ENCODE measurements at places on chromosomes 7 and 10. TPM values are rescaled to one million over a fixed set of nuclear protein-coding genes. Genes with fewer than 3 reads are reported as not detected.

DNA sequence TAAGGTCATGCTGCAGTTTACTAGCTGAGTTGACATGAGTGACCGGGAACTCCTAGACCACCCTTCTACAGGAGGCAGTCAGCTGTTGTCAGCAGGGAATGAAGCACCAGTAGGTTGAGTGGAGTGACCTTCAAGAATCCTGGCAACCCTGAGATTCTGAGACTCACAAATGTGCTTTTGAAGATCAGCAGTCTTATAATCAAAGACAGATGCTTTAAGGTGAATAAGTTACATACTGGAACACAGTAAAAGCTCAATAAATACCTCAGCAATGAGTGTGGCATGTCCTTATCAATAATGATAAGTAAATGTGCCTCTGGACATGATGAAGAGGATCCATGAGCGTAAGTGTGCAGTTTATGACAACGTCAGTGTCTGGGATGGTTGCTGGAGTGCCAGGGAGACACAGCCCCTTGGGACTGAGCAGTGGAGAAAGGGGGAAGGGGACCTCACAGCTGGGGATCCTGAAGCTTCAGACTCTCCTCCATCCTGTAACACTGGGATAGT lies 11.9 kb upstream of the OR6V1 start:
- no peak for DNase-seq

GRCh38 chr10:2047679-2048078 lies 310.4 kb upstream of the ADARB2 start:
- no peak for DNase-seq

GRCh38 chr10:99698504-99699080 lies 33.3 kb downstream of the COX15 start:
- no peak for DNase-seq

- no peak for DNase-seq
Measured at GRCh38 chr10:4677296-4678021, 148.5 kb upstream of the AKR1E2 start.

- DNase-seq, result no peak
Measured at GRCh38 chr10:91512458-91512857, 102.3 kb downstream of the HECTD2 start.

- no peak for DNase-seq
Measured at GRCh38 chr10:44960482-44961229, 1.1 kb downstream of the RASSF4 start.

DNA sequence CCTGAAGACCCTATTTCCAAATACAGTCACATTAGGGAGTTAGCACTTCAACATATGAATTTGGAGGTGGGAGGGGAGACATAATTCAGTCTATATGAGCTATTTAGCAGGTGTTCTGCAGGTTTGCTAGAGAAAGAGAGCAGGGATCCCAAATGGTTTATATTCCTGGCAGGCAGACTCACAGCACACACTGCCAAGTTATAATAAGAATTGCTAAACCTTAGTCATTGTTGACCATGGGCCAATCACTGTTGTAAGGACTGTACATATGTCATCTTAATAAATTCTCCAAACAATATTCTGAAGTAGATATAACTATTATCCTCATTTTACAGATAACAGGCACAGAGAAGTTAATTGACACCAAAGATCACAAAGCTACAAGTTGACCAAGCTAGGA lies 1.5 kb upstream of the CCDC3 start:
- DNase-seq, result no peak

- DNase-seq, result peak; percentile 70
Measured at GRCh38 chr7:2894118-2894940, 50.2 kb upstream of the GNA12 start.

DNA sequence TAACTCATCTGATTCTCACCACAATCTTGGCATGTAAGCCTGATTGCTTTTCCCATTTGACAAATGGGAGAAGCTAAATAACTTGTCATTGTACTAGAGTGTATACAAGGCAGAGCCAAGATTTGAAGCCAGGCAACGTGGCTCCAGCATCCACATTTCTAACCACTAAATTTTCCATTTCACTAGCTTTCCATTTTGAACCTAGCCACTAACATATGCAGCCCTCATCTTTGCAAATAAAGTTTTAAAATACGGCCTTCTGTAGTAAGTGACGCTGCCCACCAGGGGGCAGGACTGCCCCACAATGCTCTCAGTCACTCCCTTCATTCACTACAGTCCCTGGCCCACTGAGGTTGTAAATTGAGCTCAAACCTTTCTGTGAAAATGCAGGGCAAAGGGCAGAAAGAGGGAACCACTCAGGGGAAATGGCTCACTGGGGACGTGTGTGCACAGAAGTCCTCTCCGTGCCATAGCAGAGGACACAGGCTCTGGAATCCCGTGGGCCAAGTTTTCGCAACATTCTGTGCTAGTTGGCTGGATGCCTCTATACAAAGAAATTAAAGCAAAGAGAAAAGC lies 315.7 kb downstream of the TNS3 start:
- peak; percentile 59 for DNase-seq

GRCh38 chr10:74750848-74751274 lies 75.5 kb upstream of the KAT6B start:
- DNase-seq, result no peak

GRCh38 chr10:101136007-101136707 lies 5.1 kb downstream of the TLX1 start:
- DNase-seq, result no peak

- no peak for DNase-seq
Measured at GRCh38 chr10:93777092-93777491, 19.4 kb downstream of the LGI1 start.

GRCh38 chr10:32939296-32940111 lies 18.5 kb downstream of the ITGB1 start:
- DNase-seq, result no peak

- DNase-seq, result no peak
Measured at GRCh38 chr10:129093641-129094040, 373.4 kb upstream of the MGMT start.

- DNase-seq, result no peak
Measured at GRCh38 chr10:34565934-34566333, 249.2 kb downstream of the PARD3 start.

GRCh38 chr10:62185919-62186692 lies 82.5 kb downstream of the RTKN2 start:
- DNase-seq, result no peak

DNA sequence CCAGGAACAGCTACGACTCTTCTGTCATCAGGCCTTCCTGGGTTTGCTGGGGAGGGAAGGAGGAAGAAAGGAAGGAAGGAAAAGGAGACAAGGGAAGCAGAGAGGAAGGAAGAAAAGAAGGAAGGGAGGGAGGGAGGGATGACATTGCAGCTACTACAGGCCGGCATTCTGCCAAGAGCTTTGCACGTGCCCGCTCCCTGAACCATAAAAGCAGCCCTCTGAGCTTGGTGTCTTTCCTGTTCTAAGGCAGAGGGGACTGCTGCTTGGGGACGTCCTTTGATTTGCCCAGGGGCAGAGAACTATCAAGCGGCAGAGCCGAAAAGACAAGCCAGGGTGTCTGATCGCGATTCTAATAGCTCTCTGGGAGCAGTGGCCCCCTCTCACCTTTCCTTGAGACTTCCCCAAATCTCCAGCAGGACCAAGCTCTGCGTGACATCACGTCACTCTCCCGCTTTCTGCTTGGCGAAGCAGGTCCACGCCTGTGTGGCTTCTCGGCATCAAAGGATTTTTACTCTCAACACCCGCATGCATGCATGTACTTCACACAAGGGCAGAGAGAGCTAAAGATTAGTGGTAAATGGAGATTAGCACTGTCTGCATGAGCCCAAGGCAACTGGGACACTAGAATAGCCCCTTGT lies 167.8 kb upstream of the AUTS2 start:
- no peak for DNase-seq

DNA sequence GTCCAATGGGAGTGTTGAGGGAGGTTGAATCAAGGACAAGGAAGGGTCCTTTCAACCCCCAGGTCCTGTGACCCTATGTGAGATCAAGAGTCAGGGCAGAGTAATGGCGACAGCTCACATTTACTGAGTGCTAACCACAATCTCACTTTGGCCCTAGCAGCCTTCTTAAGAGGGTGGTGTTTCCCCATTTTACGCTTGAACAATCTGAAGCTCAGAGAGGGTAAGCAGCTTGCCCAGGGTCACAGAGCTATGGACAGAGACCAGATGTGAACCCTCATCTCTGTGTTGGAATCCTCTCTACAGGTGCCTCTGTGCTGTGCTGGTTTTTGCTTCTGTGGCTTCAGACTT lies 102.0 kb downstream of the GRK5 start:
- no peak for DNase-seq

DNA sequence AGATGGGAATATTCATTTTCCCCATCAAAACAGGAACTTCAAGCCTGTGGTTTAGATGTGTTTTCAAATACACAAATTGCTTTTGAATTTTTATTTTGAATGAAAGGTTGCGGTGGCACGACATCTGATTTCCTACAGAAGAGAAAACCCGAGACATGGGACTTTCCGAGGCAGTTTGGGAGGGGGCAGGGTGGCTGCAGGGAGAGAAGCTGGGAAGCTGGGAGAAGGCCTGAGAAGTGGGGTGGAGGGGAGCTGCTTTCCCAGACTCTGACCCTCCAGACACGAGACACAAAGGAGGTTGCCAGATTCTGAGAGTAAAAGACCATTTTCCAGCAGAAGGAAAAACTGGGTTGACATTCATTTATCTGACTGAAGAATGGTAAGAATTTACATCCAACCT lies 19.6 kb downstream of the TMEM176A start:
- no peak for DNase-seq

GRCh38 chr7:121517591-121517990 lies 121.5 kb upstream of the FAM3C start:
- no peak for DNase-seq

DNA sequence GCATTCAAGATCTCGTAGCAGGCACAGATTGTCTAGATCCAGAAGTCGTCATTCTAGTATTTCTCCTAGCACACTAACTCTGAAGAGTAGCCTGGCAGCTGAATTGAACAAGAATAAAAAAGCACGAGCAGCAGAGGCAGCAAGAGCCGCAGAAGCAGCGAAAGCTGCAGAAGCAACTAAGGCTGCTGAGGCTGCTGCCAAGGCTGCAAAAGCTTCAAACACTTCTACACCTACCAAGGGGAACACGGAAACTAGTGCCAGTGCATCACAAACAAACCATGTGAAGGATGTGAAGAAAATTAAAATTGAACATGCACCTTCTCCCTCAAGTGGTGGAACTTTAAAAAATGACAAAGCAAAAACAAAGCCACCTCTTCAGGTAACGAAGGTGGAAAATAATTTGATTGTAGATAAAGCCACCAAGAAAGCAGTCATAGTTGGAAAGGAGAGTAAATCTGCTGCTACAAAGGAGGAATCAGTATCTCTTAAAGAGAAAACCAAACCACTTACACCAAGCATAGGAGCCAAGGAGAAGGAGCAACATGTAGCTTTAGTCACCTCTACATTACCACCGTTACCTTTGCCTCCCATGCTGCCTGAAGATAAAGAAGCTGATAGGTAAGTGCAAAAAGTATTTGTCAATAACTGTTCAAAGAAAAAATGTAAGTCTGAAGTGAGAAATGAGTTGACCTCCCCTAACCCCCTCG lies 37.7 kb downstream of the CDK13 start:
- no peak for DNase-seq

DNA sequence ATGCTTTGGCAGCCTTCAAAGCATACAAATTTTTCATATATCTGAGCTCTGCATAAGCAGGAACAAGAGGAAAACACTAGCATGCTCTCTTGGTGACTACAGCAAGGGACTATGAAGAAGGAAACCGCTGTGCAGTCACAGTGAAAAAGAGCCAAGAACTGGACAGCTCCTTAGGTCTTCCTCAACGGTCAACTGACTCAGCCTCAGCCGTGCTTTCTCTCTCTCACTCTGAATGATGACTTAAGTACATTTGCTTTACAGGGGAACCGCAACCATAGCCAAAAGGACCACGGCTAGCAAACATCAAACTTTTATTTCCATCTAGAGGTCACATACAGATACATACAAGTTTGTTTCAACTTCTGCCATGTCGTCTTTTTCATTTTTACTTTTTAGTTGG lies 69.9 kb downstream of the HYCC1 start:
- no peak for DNase-seq

DNA sequence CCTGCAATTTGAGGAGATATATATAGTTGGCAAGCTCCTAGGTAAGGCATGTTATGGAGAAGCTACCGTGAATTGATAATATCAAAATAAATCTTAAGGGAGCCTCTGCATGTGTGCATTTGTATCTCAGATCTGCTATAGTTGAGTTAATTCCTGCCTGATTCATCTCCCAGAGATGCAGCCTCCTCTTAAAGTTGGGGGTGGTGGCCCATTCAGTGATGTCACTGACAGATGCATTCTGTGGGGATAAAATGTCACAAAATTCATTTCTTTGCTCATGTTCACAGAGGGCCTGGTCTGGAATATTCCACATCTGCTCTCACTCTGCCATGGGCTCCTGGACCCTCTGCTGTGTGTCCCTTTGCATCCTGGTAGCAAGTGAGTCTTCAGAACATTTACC lies 185.8 kb upstream of the PRSS1 start:
- DNase-seq, result no peak

- no peak for DNase-seq
Measured at GRCh38 chr7:48742079-48742798, 182.1 kb upstream of the CDC14C start.

DNA sequence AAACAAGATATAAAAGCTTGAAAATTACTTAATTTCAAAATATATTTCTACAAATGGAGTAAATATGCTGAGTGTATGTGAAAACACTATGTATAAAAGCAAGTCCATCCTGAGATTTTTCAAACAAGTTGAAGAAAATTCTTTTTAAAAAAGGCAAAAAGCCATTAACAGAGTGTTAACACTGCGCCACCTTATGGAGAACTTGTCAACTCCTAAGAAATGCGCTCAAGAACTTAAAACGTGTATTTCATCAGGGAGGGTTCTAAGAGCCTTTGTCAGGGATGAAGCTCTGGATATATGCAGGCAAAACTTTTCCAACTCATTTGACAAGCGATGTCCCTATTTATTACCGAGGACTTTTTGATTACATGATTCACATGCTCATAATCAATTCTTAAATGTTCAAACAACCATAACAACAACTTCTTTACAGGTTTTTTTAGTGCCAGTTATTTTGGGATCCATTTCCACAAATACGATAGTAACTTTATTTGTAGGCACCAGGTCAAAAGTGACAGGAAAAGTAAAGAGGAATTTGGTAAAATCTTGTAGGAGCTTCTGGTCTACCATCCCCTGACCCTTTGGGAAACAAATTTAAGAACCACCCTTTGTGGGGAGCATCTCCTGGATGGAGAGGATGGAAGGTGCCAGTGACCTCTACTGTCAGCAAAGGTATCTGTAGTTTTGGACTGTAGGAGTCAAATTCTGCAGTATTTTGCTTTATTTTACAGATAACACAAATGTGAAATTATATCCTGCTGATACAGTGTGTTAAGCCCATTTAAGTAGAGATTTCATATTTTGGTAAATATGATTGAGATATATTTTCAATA lies 23.2 kb downstream of the CALCR start:
- no peak for DNase-seq

The MSS51 gene
- total RNA-seq, result 4.0 TPM

The FKBP14 gene
- 4.8 TPM for total RNA-seq

The NKX1-2 gene
- total RNA-seq, result not detected

The LRIT1 gene
- total RNA-seq, result not detected

The FAM237B gene
- total RNA-seq, result not detected

The AKR1C2 gene
- total RNA-seq, result not detected

The PILRA gene
- 4.1 TPM for total RNA-seq

The CAV1 gene
- total RNA-seq, result 0.23 TPM

The POR gene
- 61.5 TPM for total RNA-seq

The LSM5 gene
- total RNA-seq, result 71.6 TPM

The AMPH gene
- not detected for total RNA-seq

The SSC4D gene
- total RNA-seq, result 0.34 TPM

The PNLIPRP2 gene
- not detected for total RNA-seq
